ENCODE measurements at places on chromosomes 13 and 19.

- no peak for DNase-seq
Measured at GRCh38 chr13:99729745-99730144, 228.5 kb downstream of the TM9SF2 start.

DNA sequence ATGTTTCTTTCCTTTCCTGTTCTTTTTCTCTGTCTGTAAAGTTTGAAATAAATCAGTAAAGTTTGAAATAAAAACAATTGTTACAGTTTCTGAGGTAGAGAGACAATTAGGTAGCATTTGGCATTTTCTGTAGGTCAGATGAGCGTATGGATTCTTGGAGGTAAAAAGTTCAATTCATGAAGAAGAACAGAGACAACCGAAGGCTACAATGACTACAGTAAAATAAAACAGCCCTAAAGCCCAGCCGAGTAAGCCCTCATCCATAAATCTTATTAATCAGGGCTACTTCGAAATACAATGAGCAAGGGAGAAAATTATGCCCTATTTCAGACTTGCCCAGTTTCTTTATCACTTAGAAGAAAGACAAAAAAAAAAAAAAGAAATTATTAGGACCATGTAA is 941.9 kb upstream of the SLC10A2 start:
- DNase-seq = no peak

DNA sequence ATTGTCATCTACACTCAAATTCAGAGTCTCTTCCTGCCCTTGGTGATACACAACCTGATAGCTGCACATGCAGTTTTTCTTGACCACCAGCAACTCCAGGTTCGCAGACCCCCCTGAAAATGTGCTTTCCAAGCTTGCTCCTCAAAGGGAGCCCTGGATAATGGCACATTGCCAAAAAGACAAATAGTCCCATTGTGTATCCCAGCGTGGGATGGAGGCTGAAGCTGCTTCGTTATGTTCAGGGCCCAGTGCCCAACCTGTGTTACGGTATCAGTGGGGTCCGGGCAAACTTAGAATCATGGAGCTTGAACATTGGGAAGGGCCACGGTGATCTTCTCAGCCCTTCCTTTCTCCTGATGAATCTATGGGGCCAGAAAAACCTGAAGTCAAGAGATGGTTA is 173.0 kb downstream of the TEX29 start:
- no peak for DNase-seq

- no peak for DNase-seq
Measured at GRCh38 chr13:98977568-98978265, at the start of gene DOCK9. DOCK9 (minus strand) TSS chr13:98978064; CDS start chr13:98977909, 155 bp downstream.

DNA sequence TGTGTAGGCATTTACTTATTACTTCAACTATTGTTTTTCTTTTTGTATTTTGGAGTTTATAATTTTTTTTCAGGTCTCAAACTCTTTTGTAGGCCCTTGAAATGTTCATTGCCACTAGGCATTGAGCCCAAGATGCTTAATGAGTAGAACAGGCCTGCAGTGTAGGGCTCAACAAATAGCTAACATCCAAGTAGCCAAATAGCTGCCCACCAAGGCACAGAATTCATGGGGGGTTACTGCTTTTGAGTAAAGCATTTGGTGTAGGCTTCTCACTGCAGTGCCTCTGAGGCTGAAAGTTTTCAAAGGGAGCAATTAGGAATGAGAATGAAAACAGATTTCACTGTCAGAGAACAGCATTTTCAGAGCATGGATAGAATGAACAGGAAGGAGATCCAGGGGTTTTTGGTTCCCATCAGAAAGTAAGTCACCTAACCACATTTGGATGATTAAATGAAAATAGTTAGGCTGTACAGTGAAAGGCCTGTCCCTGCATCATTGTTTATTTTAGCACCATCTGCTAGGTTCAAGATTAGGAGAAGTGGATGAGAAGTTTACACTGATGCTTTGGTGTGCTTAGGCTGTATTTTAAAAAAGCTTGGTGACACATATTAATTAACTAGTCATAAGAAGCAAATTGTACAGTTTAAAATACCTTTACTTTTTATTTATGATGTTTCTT is 61.0 kb downstream of the EDNRB start:
- no peak for DNase-seq

- peak; percentile 21 for DNase-seq
Measured at GRCh38 chr19:38596057-38596981, 21.4 kb downstream of the MAP4K1 start.

DNA sequence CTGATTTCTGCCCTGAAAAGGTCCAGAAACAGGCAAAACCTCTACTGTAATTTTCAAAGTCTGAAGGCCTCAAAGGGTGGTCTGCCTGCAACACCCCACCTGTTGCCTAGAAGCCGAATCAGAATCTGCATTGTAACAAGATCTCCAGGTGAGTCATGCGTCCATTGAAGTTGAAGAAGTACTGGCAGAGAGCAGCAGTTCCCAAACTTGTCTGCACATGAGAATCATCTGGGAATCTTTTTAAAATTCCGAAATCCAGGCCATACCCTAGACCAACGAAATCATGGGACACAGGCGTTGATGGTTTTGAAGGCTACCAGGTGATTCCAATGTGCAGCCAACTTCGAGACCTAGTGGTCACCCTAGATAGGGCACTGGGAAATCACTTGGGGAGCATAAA is 16.0 kb upstream of the CLN5 start:
- no peak for DNase-seq

GRCh38 chr19:4313847-4314490 is 9.6 kb downstream of the FSD1 start:
- DNase-seq = no peak

DNA sequence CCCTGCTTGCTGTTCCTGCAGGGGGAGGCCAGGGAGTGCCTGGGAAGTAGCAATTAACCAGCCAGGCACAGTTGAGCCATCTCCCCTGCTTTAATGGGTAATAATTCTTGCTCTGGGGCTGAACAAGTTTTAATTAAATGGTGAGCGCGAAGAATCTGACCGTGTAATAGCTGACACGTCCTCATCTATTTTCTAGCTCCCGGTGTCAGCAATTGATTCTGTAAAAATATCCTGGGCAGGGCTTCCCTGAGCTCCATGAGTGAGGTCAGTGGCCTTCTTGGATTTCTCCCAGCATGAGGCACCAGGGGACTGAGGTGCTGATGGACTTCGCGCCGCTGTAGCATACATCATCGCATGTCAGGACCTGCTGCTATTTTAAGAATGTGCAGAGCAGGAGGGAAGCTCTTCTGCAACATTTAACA is 26.9 kb downstream of the SIPA1L3 start:
- DNase-seq = no peak

DNA sequence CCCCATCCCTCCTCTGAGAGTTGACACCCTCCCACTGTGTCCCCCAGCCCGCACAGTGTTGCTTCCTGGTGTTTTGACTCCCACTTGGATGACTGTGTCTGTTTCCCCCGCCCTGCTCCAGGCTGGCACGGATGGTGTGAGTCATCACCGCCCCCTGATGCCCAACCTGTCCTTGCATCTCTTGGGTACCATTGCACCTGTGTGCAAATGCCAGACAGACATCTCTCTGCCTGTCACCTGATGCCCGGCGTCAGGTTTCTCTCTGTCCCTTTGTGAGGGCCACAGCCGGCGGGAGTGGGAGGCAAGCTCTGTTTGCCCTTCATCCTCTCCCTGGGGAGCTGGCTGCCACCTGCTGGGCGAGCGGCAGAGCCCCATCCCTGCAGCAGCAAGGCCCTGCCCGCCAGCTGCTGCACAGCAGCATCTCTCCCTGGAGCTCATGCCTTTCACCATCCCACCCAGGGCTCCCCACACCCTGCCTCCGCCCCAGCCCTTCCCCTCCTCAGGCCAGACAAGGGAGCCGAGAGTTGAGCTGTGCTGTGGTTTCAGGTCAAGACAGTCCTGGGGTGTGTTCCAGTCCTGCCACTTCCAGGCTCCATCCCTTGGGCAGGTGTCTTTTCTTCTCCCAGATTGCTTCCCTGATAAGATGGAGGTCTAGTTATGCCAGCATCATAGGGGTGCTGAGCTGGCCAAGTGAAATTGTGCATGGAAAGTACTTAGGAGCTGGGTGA is 29.7 kb downstream of the NKPD1 start:
- DNase-seq = no peak

- DNase-seq = no peak
Measured at GRCh38 chr13:76942363-76942762, 5.9 kb upstream of the ACOD1 start.

DNA sequence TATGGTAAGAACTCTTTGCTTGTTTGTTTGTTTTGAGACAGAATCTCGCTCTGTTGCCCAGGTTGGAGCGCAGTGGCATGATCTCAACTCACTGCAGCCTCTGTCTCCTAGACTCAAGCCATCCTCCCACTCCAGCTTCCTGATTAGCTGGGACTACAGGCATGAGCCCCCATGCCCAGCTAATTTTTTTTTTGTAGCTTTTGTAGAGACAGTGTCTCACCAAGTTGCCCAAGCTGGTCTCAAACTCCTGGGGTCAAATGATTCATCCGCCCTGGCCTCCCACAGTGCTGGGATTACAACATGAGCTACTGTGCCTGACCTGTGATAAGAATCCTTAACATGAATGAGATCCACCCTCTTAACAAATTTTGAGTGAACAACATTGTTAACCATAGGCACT is 183.9 kb upstream of the TSHZ3 start:
- no peak for DNase-seq

DNA sequence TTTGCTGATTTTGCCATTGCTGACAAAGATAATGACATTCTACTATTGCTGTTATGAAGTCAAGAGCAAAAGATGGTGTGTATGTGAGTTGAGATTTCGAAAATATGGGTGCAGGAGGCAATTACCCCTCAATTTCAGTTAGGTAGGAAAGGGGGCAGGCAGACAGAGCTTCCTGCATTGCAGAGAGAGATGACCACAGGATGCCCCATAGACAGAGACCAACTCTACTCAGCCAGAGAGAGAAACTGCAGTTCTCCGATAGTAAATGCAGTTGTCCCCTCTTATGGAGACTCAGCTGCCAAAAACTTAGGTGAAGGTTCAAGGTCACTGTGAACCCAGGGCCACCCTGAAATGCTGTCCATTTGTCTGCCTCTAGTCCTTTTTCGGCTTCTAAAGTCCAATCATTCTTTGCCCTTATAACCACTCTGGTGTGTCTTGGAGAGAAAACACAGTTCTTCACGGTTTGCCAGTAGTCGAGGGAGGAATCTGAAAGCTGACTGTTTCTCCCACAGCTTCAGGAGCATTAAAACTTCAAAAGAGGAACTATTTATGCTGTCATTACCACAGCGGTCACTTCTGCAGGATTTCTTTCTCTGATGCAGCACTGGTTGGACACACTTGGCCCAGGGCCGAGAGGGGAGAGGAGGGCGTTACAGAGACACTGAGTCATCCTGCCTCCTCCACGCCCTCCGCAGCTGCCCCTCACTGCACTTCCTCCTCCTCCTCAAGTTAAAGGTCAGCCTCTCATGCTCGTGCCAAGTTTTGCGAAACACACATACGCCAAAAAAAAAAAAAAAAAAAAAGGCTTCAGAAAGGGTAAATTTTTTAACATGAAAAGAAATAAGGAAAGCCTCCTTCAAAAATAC is 264.3 kb downstream of the FOXO1 start:
- DNase-seq = peak; percentile 51

DNA sequence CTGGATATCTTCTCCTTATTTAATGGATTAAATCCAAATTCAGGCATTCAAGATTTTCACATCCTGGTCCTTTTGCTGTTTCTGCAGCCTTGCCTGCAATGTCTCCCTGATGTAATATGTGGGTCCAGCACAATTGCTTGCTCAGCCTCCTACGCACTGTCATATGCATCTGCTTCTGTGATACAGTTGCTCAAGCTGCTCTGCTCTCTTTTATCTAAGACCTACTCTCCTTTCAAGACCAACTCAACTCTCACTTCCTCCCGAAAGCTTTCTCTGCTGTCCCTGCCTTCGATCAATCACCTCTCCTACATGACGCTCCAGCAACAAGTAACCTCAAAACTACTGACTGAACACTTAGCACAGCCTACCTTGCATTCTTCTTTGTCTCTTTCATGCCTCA is 138.2 kb downstream of the DCLK1 start:
- DNase-seq = no peak

DNA sequence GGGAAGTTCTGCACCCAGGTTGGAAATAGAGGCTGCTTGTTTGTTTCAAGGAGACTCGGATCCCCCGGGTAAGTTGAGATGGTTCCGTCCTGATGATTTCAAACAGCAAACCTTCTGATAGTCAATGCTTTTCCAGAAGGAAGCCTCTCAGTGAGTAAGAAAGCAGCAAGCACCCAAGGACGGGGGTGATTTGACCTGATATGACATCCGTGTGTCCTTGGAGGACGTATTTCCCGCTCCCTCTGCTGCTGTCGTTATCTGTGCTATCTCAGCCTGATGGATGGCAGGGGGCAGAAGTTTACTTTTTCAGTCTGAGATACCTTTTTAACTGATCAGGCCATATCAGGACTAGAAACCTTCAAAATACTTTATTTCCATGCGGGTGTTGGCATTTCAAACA is 5.7 kb upstream of the GGACT start:
- DNase-seq = no peak

- DNase-seq = no peak
Measured at GRCh38 chr19:6534451-6535093, 3.7 kb downstream of the TNFSF9 start.

- no peak for DNase-seq
Measured at GRCh38 chr13:46385946-46386345, 1.1 kb downstream of the RUBCNL start.

- DNase-seq = no peak
Measured at GRCh38 chr13:90414691-90415596, 932.5 kb upstream of the MIR17HG start.

GRCh38 chr19:7258041-7258839 is 36.0 kb downstream of the INSR start:
- DNase-seq = no peak

GRCh38 chr13:60261432-60262351 is 98.0 kb upstream of the DIAPH3 start:
- no peak for DNase-seq

DNA sequence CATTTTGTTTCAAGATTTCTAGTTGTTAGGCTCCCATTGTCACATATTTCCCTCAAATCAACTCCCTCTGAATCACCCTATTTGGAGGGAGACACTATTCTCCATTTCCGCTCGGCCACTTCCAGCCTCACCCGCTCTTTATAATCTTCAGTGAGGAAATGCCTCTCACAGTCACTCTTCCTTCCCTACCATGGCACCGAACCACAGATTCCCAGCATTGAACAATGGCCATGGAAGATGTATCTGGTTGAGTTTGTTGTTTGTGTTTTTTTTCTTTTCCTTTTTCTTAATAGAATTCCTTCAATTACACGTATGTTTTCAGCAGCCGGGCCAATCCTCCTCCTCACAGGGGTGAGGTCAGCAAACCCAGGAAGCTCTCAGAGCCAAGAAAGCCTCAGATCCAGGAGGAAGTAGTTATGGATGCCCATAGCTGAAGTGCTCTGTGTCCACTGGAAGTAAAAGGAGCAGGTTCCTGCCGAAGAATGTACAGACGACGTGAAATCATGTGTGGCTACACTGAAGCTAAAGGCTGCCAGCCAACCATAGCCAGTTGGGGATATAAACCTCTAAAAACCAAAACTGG is 472.1 kb downstream of the FOXO1 start:
- no peak for DNase-seq

GRCh38 chr19:29581398-29581797 is 24.7 kb upstream of the POP4 start:
- no peak for DNase-seq

- DNase-seq = no peak
Measured at GRCh38 chr13:73467125-73467524, 408.3 kb downstream of the KLF5 start.

GRCh38 chr19:51002542-51003311 is 1.3 kb upstream of the KLK8 start:
- peak; percentile 22 for DNase-seq
